ENCODE measurements at places on chromosomes 4 and X.

DNA sequence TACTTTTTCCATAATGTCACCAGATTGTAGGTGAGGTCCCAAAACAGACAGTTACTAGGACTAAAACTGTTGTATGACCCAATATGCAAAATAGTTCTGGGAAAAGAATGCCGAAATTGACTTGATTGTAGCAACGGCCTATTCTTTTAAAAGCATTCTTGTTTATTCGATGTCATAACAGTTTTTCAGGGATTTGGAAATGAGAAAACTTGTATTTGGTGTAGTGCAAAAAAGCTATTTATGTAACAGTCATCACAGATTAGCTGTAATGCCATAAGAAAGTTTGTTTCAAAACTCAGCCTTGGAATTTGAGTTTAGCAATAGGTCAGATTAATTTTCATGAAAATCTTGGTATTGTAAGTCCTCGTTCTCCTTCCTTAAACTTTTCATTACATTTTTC lies 69.2 kb upstream of the DIAPH2 start:
- DNase-seq = no peak

DNA sequence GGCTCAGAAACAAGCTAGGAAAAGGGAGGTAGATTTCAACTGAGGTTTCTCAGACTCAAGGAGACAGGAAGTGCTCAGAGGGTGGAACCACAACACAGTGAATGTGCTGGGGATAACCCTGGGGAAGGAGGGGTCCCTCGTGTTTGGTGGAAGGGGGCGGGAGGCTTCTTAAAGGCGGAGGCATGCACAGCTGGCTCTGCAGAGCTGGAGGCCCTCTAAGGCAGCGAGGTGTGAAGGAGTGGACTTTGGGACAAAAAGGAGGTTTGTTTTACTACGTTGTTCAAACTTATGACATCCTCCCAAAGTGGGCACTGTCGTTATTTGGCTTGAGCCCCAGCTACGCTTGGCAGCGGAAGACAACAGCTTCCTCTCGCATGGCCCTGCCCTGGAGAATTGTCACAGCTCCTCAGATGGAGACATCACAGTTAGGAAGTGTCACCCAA lies 21.7 kb upstream of the MTM1 start:
- no peak for DNase-seq

GRCh38 chr4:26992657-26993361 lies 132.2 kb downstream of the STIM2 start:
- no peak for DNase-seq

DNA sequence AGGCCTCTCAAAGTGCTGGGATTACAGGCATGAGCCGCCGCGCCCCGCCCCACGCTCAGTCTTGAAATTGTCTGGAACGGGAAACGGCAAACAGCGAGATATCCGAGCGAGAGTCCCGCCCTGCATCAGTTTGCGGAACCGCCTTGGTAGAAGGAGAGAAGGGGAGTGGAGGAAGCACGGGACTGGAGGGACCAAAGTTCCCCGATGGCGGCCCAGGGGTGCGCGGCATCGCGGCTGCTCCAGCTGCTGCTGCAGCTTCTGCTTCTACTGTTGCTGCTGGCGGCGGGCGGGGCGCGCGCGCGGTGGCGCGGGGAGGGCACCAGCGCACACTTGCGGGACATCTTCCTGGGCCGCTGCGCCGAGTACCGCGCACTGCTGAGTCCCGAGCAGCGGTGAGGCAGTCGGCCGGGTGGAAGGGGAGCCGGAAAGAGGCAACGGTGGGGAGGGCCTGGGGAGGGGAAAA lies at the start of gene BST1:
Gene BST1, plus strand, starts transcription at position 125 of the 463 bp plus-strand sequence. Its CDS starts 80 bp downstream, at position 205.
- no peak for DNase-seq

- DNase-seq = peak; percentile 50
These were observed 23.9 kb downstream of the PRDM8 start for GRCh38 chr4:80221161-80221560.

GRCh38 chr4:140176735-140177134 lies 22.8 kb upstream of the MAML3 start:
- peak; percentile 21 for DNase-seq

GRCh38 chrX:8049827-8050226 lies 121.2 kb downstream of the VCX2 start:
- no peak for DNase-seq

DNA sequence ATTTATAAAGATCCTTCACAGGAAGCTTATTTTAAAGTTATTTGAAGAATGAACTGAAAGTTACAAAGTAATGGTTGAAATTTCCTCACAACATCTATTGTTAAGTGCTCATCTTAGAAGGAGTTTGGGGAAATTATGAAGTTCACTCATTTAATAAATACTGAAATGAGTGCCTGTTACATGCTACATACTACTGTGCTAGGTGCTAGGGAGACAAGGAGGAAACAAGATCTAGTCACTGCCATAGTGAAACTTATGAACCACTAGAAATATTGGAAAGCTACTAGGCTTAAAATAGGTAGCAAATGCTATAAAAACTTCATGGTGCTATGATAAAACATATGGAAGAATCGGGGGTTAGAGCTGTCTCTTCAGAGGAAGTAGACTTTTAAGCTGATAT lies 97.1 kb downstream of the JADE1 start:
- DNase-seq = no peak

- no peak for DNase-seq
These were observed 169.7 kb downstream of the FRMPD4 start for GRCh38 chrX:12307961-12308360.

DNA sequence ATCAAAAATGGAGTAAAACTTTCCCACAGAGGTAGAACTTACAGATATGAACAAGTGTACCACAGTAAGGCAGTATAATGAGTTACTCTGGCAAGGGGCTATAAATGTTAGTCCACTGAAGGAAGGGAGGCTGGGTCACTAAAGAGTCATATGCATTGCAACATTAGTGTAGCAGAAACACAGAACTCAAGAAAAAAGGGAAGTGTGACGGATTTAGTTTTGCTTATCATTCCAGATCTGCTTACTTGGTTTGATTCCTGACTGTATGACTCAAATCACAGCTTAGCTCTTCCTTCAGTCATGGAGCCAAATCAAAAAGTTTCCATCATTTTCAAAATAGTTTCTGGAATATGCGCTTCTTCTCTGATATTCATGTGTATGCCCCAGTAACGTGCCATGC lies 148.7 kb downstream of the FSTL5 start:
- DNase-seq = no peak

GRCh38 chr4:83852085-83852451 lies 316.2 kb downstream of the GPAT3 start:
- DNase-seq = peak; percentile 84

- DNase-seq = peak; percentile 50
These were observed 58.1 kb upstream of the PARM1 start for GRCh38 chr4:74874753-74875367.

DNA sequence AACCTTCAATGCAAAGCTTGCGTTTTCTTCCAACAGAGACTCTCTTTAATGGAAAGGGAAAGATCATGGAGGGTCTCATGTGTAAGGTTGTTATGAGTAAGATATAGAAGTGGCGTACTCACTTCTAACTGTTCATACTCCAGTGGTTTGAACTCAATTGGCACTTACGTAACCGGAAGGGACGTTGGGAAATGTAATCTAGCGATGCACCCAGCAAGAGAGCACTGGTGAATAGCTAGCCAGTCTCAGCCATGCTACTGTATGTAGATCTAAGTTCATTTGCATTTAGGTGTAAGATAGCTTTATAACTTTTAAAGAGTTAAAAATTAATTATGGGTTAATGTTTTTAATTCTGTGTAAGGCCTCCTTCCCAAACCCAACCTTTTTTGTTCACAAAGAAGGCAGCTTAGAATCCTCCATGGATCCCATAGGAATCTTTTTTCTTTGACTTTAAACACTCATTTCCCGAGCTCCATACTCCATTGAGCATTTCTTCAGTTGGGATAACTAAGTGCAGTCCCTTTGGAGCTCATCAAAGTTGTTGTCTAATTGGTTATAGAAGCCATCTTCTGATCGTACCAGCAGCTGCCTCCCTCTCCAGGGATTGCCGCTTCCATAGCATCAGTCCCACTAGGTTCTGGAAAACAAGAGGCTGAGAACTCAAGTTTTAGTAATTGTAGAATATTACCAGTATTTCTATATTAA lies 191.1 kb downstream of the RAPGEF2 start:
- DNase-seq = no peak

DNA sequence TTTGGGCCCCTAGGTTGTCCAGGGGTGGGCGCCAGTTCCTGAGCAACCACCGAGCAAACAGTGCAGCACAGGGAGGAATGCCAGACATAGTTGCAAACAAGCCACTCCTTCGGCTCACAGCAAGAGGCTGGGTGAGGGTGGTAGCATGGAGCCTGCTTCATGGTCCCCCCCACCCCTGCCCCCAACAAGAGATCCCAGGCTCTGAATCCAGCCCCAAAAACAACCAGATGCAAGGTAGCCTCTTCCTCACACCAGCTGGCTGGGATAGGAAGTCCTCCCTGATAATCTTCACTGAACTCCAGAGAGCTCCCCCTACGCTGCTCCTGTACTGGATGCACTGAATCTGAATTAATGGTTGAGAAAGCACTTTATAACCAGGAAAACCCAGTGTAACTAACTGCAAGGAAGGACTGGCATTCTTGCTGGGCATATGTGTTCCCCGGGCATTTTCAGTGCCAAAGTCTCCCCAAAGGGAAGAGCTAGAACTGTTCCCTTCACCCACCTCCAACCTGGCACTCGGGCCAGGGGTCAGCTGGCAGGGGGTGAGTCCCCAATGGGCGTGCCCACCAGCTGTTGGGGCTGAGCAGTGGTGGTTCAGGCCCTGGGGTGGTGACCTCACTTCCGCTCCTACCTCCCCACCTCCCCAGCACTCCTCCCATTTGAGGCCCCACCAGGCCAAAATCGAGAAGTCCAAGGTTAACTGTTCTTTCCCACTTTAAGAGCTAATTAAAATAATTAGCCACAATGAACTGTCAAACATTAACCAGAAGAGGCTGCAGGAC lies 1.5 kb downstream of the ELF4 start:
- DNase-seq = peak; percentile 41

- no peak for DNase-seq
These were observed 53.9 kb downstream of the CPZ start for GRCh38 chr4:8646296-8647093.

DNA sequence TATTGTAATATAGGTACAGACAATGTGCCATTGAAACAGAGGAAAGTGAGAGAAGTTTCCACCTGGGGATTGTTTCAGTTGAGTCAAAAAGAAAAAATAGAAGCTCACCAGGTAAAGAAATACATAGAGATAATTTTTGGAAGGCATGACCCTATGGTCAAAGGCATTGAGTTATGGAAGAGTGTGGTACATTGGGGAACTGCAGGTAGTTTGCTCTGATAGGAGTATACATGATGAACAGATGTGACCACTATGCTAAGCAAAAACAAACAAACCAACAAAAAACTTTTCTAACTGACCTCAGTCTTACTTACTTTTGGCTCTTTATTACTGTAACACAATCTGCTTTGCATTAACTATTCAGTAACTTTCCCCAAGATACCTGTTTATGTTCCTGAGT lies 85.9 kb downstream of the UGT8 start:
- DNase-seq = no peak

DNA sequence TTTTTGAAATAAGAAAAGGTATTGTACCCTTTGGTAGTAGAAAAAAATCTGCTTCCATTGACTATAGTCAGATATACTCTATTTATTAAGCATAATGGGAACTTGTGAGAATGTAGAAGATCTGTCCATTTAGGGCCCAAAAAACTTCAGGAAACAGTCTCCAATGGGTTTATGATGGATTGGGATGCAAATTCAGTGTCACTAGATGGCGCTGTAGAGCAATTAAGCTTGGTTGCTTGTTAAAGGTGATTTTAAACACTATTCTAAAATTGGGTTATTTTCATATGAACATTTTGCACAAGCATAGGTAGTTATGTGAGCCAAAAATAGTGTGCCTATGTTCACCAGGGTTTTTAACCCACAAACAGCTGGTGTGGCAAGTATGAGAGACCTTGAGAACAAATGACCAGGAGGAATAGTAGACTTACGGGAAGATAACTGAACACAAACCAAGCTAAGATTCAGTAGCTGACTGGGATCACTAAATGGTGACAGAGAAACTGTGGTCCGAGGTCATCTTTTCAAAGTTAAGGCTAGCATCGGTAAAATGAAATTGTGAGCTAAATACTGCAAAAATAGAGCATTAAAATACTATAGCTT lies 80.3 kb upstream of the LSM6 start:
- DNase-seq = no peak

- DNase-seq = no peak
These were observed 160.1 kb upstream of the LDB2 start for GRCh38 chr4:17058536-17058915.

DNA sequence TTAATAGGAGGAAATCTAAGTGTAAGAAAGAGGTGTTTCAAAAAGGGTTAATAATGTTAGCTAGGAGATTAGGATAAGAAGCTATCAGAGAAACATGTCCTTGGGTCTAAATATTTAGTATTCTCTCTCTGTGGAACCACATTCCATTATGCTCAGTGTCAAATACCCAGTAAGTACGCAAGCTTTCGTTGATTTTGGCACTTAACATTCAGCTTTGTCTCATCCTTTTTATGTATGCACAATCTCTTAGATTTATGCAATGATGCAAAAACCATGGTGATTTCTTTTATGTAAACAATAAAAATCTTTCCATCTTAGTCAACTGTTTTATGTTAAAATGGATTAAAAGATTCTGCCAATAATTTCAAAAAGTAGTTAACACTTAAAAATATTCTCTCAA lies 129.2 kb downstream of the KLHL13 start:
- DNase-seq = no peak

- DNase-seq = no peak
These were observed 8.0 kb downstream of the IBSP start for GRCh38 chr4:87807402-87807801.

DNA sequence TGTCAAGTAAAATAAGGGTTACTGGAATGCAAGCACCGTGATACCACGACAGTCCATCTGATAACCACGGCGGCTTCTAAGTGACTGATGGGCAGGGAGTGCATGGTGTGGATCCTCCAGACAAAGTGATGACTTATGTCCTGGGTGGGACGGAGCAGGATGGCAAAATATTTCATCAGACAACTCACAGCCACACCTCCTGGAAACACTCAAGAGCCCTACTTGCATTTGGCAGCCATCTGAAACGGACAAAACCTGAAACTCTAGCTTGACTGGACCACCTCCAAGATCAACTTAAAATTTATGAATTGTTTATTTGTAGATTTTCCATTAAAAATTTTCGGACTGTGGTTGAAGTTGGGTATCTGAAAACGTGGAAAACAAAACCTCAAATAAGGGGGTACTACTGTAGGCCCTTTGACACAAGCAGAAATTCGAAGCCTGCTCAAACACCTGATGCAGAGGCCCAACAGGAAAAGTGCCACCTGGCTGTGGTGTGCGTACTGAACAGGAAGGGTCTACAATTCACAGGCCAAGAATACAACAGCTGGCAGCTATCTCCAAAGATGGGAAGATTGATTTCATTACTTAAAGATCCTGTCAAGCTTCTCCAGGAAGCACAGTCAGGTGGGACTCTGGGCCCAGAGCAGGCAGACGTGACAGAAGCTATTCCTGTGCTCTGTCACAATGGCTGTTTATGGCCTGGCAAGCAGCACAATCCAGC lies 26.0 kb downstream of the LRIT3 start:
- no peak for DNase-seq

DNA sequence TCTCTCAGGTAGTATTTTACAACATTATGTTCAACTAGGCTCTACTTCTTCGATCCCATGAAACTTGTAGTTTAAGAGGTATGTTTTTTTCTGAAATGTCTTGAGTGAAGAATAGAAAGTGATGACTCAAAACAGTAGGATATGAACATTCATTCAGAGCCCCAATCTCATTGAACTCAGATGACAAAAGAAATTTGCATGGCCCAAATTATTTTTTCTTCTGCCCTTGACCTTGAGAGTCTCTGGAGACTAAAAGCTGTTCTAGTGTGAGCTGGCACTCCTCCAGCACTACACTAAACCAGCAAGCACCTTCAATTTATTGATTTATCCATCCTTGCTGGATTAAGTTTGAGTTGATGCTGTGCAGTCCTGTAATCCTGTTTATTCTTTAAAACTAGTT lies 4.0 kb downstream of the DCLK2 start:
- DNase-seq = no peak

GRCh38 chr4:121062521-121062920 lies 9.8 kb downstream of the NDNF start:
- no peak for DNase-seq
